ENCODE measurements at places on chromosomes 5 and 9. TPM values are rescaled to one million over a fixed set of nuclear protein-coding genes. Genes with fewer than 3 reads are reported as not detected.

Gene CDH6
- total RNA-seq: 3.9 TPM

Gene IFNA2
- total RNA-seq: not detected

- no peak for DNase-seq
These were observed 9.9 kb downstream of the HNRNPH1 start for GRCh38 chr5:179613460-179614071.

- peak; percentile 37 for DNase-seq
These were observed 42.4 kb downstream of the CPLANE1 start for GRCh38 chr5:37206736-37207135.

Data from fibroblast of villous mesenchyme (primary cell).